ENCODE measurements at places on chromosomes 16 and 17. TPM values are rescaled to one million over a fixed set of nuclear protein-coding genes. Genes with fewer than 3 reads are reported as not detected.
A peak's percentile ranks its signal among the peaks of the same experiment; 100 is the strongest.

- DNase-seq, result peak; percentile 56
Observed at GRCh38 chr16:85657267-85657650, 31.5 kb downstream of the GINS2 start.

- DNase-seq, result no peak
Observed at GRCh38 chr17:78763561-78763960, 18.5 kb downstream of the CYTH1 start.

DNA sequence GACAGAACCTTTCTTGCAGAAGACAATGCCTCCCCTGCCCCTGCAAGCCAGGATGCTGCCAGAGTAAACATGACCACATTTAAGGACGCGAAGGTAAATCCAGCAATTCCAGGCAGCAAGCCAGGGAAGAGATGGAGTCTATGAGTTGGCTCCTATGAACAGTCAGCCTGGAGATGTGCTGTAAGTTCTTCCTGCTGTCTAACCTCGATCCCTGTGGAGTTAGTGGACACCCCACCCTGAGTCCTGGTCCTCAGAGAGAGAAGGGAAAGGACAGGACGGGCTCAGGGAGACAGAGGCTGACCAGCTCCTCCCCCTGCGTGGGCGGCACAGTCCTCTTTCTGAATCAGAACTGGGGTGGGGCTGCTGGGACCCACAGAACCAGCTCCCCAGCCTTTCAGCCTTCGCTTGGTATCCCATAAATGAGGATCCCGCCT is 24.9 kb downstream of the CDC42EP4 start:
- DNase-seq, result no peak

GRCh38 chr17:82751571-82752370 is at the start of gene TBCD:
TSS of gene TBCD (plus strand) at chr17:82752065. CDS start at chr17:82752194, 129 bp downstream.
- peak; percentile 93 for DNase-seq

Gene WNK4
- total RNA-seq, result not detected
